HCT116 (cell line): ENCODE measurements at places on chromosomes 13 and 19.
A peak's percentile ranks its signal among the peaks of the same experiment; 100 is the strongest.

DNA sequence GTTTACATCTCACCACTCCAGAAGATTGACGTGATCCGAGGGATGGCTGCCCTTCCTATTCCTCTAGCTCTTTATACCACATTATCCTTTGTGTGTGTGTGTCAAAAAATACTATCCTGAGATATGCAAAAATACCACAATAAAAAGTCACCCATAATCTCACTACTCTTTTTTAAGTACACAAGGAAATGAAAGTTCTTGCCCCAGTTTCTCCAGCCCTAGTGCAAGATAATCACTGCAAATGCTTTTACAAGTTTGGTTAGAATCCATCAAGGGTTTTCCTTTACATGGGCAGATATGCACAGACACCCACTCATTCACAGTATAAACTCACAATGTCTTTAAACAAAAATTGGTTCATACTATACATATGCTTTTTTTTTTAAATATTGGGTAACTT is 89.3 kb downstream of the DIAPH3 start:
- H3K36me3 ChIP-seq, result no peaks in the 10 kb centered on the region
- H3K4me3 ChIP-seq, result no peak overlapping the region
- no peaks in the 10 kb centered on the region for H3K4me1 ChIP-seq
- no peak overlapping the region for H3K27ac ChIP-seq

DNA sequence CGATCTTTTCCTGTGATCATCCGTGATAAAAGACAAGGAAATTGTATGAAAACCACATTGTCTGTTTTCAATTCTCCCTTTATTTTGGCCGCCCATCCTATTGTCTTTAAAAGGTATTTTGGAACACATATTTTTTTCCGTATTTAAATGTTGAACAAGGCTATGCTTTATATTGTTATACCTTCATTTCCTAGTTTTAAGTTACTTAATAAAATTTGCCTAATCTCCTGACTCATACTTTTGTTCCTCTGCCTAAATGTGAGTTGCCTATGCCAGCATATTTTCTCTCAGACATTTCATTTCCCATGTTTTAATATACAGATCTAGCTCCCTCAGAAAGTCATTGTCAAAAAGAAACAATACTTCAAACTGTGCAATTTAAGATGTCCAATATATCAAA is 104.2 kb downstream of the SLITRK6 start:
- no peaks in the 10 kb centered on the region for H3K27me3 ChIP-seq
- no peaks in the 10 kb centered on the region for H3K4me1 ChIP-seq
- H3K4me3 ChIP-seq, result no peak overlapping the region
- no peaks in the 10 kb centered on the region for H3K36me3 ChIP-seq
- no peak for DNase-seq

DNA sequence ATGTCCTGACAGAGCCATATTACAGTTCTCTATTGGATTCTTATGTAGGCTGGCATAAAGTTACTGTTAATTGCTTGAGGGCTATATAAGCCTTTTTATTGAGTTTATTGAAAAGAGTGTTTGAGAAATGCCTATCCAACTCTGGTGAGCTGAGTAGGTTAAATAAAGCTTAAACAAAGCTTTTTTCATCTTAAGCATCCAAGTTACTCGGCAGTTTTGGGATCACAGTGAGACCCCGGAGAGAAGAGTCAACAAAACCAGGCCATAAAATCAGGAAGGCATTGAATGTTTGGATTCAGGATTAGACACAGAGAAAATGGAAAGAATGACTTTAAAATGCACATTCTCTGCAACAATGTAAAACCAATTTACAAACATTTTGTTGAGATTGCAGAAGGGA is 588.5 kb downstream of the DACH1 start:
- no peaks in the 10 kb centered on the region for H3K4me1 ChIP-seq
- no peaks in the 10 kb centered on the region for H3K27me3 ChIP-seq

DNA sequence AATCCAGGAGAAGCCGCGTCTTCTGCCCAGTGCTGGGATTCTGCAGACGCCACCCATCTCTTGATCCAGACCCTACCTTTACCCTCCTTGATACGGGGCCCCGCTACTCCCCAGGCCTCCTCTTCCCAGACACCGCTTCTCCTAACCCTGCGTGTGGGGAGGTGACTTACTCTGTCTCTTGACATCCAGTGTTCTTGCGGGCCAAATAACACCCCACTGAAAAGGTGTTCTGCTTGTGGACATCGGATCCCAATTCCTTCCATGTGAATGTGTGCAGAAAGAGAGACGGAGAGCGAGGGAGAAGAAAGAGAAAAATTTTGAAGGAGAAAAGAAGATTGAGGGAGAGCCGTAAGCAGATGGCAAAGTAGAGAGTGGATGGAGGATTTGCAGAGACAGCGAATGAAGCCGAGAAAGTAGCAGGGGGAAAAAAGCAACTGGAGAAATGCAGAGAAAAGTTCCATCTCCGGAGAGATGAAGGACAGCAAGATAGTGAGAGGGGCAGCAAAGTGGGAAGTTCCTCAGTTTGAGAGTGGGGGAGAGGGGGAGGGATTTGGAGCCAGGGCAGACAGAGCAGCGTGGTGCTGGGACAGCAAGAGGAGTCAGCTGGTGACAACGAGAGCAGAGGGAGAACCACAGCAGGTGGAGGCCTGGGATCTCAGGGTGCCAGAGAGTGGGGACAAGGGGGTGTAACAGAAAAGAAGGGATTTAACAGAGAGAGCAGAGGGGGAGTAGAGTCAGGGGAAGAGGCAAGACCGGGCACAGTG is 814 bp downstream of the ZNF480 start:
- H3K4me1 ChIP-seq, result no peaks in the 10 kb centered on the region
- no peak for DNase-seq
- peak overlapping the region; percentile 89 for H3K4me3 ChIP-seq
- peak overlapping the region; percentile 64 for H3K27ac ChIP-seq
- peaks cover 36% of the 10 kb centered on the region for H3K36me3 ChIP-seq

DNA sequence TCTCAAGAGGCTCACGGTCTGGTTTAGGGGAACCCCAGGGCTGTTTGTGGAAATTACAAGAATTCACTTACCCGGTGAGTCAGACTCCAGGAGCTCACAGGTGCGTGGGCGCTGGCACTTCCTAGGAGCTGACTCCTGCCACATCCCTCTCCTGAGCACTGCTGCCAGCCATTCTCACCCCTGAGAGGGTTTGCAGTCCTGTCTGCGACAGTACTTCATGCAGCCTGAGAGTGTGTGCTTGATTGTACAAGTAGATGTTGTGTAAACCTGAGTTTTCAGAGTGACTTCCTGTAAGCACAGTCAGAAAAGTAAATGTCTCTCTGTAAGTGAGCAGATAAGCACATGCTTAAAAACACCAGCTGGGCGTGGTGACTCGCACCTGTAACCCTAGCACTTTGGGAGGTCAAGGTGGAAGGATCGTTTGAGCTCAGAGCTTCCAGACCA is 8.1 kb downstream of the MRPL4 start:
- peak; percentile 23 for DNase-seq
- H3K4me1 ChIP-seq, result peaks cover 24% of the 10 kb centered on the region
- no peaks in the 10 kb centered on the region for H3K27me3 ChIP-seq
- peaks cover 23% of the 10 kb centered on the region for H3K36me3 ChIP-seq

GRCh38 chr13:25840261-25840660 is 211.6 kb downstream of the SHISA2 start:
- no peak for DNase-seq
- no peak overlapping the region for H3K4me3 ChIP-seq
- H3K4me1 ChIP-seq, result no peaks in the 10 kb centered on the region

GRCh38 chr13:106919638-106920037 is 351.7 kb upstream of the ARGLU1 start:
- peaks cover 9% of the 10 kb centered on the region; the same call in 1 of the 2 replicates for H3K4me1 ChIP-seq
- no peaks in the 10 kb centered on the region for H3K36me3 ChIP-seq
- no peaks in the 10 kb centered on the region for H3K27me3 ChIP-seq
- H3K27ac ChIP-seq, result no peak overlapping the region

DNA sequence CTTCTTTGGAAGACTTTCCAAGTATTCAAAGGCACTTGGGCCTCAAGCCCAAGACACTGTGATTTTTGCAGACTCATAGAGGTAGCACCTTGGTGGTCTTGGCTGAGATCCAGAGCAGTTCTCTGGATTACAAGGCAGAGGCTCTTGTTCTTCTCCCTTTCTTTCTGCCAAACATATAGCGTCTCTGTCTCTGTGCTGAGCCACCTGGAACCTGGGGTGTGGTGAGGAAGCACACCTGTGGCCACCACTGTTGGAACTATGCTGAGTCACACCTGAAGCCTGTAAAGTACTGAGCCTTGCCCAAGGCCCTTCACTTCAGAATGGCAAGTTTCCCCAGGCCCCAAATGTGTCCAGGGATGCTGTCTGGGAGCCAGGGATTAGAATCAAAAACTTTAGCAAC is 127.5 kb downstream of the FREM2 start:
- H3K4me3 ChIP-seq, result no peak overlapping the region
- no peak overlapping the region for H3K27ac ChIP-seq
- no peaks in the 10 kb centered on the region for H3K36me3 ChIP-seq
- H3K4me1 ChIP-seq, result no peaks in the 10 kb centered on the region

DNA sequence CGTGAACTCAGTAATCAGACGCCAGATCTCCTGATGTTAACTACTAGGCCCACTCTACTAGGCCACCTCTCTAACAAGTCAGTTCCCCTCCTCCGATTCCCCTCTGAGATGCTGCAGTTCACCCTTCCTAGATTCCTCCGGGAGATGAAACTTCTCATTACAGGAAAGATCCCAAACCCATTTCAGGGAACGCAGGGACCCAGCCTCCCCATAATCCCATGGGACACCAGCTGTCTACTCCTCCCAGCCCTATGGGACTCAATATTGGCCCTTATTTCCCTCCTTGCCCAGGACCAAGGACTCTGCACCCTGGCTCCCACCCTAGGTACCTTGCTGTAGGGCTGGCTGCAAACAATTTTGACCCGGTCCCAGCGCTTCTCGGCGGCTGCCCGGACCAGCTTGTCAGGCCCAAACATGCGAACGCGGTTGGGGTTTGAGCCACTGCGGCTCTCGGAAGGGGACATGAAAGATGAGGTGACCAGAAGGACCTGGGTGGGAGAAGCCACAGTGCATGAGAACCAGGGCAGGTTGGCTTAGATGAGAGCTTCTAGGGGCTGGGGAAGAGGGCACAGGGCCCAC is 20.9 kb downstream of the XRCC1 start:
- H3K4me1 ChIP-seq, result no peaks in the 10 kb centered on the region
- no peaks in the 10 kb centered on the region for H3K27me3 ChIP-seq
- H3K36me3 ChIP-seq, result peaks cover 5% of the 10 kb centered on the region; the same call in 1 of the 2 replicates
- no peak overlapping the region for H3K4me3 ChIP-seq

DNA sequence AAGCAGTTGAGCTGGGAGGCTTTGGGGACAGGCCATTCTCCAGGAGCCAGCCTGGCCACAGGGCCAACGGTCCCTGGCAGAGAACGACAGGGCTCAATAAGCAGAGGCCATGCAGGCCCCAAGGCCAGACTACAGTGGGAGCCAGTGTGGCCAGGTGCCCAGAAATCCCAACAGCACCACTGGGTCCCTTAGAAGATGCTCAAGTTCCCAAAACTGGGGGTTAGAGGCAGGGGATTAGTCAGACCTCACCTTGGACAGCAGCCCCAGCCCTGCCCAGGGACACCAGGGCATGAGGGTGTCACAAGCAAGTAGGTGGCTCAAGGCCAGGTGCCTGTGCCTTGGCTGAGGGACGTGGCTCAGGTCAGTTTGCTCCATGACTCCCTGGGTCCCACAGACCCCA is 12.8 kb downstream of the SCGB2B2 start:
- H3K4me1 ChIP-seq, result peaks cover 3% of the 10 kb centered on the region; the same call in 1 of the 2 replicates
- no peak overlapping the region for H3K4me3 ChIP-seq
- no peak overlapping the region for H3K27ac ChIP-seq
- no peaks in the 10 kb centered on the region for H3K36me3 ChIP-seq
- no peak for DNase-seq

DNA sequence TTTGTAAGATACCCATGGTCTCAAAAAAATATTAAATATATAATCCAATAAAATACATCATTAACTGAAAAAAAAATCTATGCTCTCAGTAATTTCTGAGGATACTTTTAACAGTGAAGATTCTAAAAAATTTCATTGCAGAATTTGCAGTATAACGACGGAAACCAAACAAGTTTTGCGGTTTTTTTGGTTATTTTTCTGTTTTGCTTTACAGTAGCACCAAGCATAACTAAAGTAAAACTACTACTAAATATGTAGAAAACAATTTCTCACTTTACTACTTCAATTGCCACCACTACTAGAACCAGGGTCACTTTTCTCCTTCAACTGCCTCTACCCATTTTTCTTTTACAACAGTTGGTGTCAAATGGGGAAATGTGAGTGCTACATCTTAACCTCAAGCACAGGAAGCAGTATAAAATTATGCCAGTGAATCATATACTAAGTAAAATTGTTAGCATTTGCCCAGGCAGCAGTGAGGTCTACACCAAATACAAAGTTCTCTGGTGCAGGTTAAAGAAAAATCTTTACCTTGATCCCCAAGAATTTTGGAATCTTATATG is 24.1 kb downstream of the MICU2 start:
- H3K27ac ChIP-seq, result no peak overlapping the region
- H3K27me3 ChIP-seq, result no peaks in the 10 kb centered on the region
- H3K36me3 ChIP-seq, result no peaks in the 10 kb centered on the region
- H3K4me1 ChIP-seq, result no peaks in the 10 kb centered on the region

- no peaks in the 10 kb centered on the region for H3K4me1 ChIP-seq
- no peaks in the 10 kb centered on the region for H3K27me3 ChIP-seq
These were observed 35.5 kb upstream of the CSNK1A1L start for GRCh38 chr13:37141011-37141410.

- no peaks in the 10 kb centered on the region for H3K27me3 ChIP-seq
- no peak overlapping the region for H3K27ac ChIP-seq
- H3K4me3 ChIP-seq, result no peak overlapping the region
These were observed 1297.0 kb upstream of the ATXN8OS start for GRCh38 chr13:68810660-68811059.
